ENCODE measurements at places on chromosomes 5 and 9.

GRCh38 chr9:86807367-86807976 lies 139.8 kb downstream of the GAS1 start:
- no peak for DNase-seq

DNA sequence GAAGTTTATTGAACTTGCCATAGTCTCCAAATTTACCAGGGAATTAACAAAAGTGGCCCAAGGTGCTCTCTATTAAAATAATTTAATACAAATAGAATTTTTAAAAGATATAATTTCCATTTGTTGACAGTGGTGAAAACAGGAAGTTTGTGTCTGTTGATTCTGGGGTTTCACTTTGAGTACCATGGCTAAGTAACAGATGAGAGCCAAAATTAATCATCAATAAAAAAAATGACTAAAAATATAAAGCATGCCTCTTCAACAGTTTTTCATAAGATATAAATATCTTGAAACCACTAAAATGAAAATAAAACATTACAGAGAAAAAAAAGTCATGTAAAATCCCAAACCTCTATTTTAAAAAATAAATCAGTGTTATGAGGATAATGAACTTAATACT lies 49.8 kb downstream of the SGCD start:
- no peak for DNase-seq

DNA sequence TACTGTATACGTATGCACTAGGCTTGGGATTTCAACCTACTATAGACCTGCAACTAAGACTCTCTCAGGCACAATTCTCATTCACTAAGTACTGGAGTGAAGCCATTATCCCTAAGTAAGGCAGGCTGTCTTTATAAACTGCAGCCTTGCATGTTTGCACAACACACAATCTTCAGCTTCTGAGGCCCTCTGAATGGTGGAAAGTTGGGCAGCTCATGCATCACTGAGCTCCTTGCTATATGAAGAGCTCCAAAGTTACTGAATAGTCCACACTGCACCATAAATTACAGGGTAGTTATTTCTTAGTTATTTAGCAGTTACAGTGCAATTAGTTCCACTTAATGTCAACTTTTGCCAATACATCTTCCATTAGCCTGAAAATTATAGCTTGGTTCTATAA lies 384.6 kb downstream of the BRINP1 start:
- no peak for DNase-seq

GRCh38 chr9:113005777-113006176 lies 6.2 kb downstream of the ZNF883 start:
- DNase-seq = no peak

GRCh38 chr5:10828241-10828640 lies 67.2 kb upstream of the DAP start:
- peak; percentile 56 for DNase-seq

DNA sequence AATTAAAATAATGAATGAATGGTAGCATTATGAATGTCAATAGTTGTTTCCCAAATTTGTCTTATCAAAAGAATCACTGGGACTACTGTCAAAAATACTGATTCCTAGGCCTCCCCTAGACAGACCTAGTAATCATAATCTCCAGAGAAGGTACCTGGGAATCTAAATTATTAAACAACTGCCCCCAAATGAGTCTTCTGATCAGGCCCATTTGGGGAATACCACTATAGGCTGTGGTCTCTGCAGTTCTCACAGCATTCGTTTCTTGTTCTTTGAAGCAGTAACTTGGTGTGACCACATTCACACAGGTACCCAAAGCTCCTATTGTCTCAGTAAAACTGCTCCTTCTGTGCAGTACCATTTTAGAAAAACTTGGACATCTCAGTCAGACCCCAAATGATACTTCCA lies 230.9 kb downstream of the PIK3R1 start:
- no peak for DNase-seq

DNA sequence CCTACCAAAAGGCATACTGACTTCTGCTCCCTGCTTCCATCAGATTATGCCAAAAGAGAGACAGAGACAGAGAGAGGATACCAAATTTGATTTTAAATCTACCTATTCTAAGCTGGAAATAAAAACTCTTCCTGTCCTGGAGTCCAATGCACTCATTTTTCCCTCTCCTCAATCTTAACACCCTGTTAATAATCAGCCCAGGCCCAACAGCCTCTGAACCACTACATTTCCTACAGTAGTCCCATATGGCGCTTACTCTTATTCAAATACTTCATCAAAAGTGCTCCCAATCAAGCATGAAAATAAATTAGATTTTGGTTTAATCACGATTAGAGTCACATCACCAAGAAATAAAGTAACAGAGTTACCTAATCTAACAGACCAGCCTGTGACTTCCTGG lies 152.3 kb downstream of the TSSK1B start:
- peak; percentile 17 for DNase-seq

DNA sequence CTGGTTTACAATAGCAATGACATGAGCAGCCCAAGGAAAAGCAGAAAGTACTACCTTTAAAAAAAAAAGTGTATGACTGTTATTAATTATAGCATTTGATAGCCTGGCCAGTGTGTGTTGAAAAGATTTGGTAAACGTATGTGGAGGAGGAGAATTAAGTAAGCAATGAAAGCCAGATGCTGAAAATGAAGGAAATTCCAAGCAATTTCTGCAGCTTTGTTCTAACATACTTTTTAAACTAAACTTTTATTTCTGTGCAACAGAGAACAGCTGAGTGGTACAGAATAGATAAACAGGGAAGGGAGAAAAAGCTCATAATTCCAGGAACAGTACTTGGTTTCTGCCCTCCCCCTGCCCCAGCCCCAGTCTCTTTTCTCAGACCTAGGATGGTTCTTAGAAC lies 252.6 kb downstream of the ADAMTSL1 start:
- DNase-seq = no peak

- no peak for DNase-seq
Observed at GRCh38 chr9:22911632-22912031, 465.0 kb downstream of the DMRTA1 start.

- DNase-seq = no peak
Observed at GRCh38 chr9:70607926-70608325, 193.5 kb upstream of the KLF9 start.

DNA sequence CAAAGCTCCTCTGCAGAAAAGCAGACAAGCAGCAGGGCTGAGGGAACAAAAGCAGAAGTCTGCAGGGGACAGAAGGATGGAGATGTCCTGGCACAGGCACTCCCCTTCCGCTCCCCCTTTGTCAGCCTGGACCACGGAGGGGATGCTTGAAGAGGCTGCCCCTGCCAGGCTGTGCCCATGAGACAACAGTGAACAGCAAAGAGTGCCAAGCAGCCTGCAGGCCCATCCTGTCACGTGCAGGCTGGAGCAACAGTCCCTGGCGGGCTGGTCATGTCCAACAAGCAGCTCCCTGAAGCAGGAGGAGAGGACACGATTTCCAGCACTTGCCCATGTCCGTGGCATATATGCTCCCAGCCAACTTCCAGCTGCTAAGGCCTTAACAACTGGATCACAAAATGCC lies 132.3 kb downstream of the IRX2 start:
- no peak for DNase-seq

DNA sequence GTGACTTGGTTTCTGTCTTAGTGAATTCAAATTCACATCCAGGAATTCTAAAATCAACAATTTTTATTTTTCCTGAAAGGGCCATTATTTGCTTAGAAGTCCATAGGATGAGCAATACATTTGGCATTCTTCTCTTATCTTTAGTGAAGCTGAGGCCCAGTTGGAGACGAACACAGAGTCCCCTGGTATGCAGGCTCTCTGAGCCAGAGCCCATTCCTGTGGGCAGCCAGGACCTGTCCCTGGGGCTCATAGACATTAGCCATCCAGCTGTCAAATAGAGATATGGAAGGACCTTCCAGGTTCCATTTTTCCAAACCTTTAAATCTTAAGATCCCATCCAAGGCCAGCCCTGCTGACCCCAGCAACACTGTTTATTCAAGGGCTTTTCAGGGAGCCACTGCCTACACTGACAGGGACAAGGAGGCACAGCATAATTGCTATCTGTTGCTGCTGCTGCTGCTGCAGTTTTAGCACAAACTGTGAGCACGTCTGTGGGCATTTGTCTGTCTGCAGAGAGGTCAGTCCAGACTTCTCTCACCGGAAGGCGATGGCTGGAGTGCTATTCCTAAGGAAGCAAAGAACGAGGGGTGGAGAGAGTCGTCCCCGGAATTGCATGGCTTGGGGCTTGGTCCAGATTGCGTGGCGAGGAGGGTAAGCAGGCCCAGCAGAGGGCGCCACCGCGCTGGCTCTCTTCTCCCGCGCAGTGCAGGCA lies 639.0 kb downstream of the CCDC171 start:
- peak; percentile 75 for DNase-seq

GRCh38 chr5:54162184-54162583 lies 148.2 kb downstream of the ARL15 start:
- no peak for DNase-seq

Data from kidney tubule cell (primary cell).